WTC11 (cell line): ENCODE measurements at places on chromosomes 1 and 21.

- DNase-seq = no peak
These were observed 6.1 kb downstream of the TTC4 start for GRCh38 chr1:54721719-54722118.

DNA sequence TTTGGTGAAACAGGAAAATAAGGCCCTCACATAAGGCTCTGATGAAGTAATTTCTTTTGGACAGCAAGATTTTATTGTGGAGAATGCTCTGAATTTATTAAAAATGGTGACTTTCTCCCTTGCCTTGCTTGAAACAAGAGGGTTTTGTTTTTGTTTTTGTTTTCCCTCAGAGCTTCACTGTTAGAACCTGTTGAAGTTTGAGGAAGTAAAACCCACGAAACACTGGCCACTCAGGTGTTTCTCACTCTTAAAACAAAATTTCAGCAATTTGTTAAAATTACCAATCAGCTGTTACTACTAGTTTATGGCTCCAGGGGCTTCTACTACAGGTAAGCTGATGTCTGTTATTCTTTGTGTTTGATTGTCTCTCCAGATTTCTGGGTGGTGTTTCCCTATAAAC is 112.6 kb upstream of the B3GALT2 start:
- no peak for DNase-seq

GRCh38 chr21:38531039-38531541 is 32.8 kb upstream of the ERG start:
- DNase-seq = no peak

DNA sequence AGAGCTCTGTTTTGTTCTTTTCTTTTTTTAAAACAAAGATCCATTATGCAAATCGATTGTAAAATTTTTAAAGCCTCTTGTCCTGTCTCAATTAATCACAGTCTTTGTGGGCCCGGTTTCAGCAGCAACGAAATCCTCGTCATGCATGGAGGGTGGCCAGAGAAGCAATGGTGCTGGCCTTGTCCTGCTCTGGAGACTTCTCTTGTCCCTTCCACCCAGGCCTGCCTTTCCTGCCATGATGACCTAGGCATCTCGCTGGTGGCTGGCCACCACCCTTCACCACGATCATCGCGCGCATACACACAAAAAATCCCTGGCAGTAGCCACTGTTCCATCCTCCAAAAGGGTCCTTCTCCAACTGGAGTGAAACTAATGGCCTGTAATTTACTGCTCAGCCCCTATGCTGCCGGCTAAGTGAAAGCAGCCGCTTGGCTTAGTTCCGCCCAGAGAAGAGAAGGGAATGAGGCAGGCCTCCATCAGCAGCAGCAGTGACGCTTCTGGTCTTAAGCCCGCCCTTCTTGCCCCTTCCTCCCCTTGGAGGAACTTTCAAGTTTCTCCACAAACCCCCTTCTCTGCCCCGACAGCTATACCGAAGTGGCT is 309.5 kb downstream of the NPHP4 start:
- no peak for DNase-seq

DNA sequence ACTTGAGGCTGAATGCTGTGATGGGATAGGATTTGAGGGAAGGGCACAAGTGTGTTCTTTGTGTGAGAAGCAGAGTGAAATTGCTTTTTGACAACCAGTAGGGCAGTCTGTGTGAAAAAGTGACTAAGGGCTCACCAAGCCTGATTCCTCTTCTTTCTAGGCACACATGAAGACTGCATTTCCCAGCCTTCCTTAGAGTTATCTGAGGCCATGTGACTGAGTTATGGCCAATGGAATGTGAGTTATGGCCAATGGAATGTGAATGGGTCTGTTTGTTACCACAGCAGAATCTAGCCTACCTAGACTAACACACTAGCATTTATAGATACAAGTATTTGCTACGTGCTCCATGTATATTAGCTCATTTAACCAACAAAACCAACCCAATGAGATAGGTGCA is 35.3 kb upstream of the DIRAS3 start:
- no peak for DNase-seq

DNA sequence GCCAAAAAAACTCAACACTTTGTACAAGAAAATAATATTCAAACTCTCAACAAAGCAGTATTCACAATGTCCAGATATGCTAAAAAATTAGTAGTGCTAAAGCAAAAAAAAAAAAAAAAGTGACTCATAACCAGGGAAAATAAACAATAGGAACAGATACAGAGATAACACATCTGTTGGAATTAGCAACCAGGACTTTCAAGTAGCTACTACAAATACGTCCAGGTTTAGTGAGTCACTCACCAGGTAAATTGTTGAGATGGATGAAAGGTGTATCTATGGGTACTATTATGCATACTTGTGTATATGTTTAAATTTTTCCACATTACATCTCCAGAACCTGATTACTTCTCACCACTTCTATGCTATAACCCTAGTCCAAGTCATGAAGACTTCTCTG is 144.8 kb upstream of the SLC35F3 start:
- DNase-seq = no peak

DNA sequence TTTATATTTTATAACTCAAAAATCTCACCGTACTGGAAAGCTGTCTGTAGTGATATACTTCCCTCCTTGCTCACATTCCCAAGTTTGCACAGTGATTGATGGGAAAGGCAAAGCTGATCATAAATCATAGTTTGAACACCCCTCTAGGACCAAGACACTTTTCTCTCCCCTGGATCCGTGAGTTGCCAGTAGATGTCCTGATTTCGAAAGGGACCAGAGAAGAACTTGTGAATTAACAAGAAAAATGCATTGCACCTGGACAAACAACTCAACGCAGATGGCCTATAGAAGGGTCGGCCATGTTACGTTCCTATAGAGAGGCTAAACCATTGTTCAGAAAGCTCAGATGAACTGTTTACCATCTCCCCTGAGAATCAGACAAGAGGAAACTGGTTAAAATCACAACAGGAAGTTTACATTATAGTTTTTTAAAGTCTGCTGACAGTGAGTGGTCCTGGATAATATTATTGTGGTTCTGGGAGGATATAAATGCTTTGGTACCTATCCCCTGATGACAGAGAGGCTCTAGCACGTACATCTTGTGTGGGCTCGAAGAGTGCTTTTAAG is 124.0 kb upstream of the SLC45A1 start:
- DNase-seq = no peak

DNA sequence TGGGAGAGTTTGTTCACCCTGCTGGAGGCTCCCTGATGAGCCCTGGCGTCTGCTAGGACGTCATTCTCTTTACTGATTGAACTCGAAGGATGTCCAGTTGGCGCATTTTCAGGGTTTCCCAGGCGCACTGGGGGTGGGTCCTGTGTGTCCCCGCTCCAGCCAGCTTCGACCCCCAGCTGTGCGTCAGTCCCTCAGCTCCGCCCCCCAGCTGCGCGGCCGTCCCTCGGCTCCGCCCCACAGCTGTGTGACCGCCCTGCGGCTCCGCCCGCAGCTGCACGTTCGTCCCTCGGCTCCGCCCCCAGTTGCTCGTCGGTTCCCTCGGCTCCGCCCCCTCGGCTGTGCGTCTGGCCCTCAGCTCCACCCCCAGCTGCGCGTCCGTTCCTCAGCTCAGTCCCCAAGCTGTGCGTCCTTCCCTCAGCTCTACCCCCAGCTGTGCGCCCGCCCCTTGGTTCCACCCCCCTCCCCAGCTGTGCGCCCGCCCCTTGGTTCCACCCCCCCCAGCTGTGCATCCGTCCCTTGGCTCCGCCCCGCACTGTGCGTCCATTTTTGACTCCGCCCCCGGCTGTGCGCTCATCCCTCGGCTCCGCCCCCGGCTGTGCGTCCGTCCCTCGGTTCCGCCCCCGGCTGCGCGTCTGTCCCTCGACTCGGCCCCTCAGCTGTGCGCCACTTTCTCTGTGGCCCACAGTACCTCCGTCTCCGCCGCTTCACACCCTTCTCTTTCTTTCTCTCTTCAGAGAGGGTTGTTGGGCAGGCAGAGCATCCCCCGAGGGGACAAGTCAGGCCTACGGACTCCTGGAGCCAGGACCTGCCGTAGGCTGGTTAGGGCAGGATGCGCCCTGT is 61.3 kb downstream of the FAAP20 start:
- DNase-seq = peak; percentile 99

- no peak for DNase-seq
These were observed 50.3 kb downstream of the MCOLN2 start for GRCh38 chr1:84946631-84947030.

GRCh38 chr1:244163861-244164510 is 112.9 kb downstream of the ZBTB18 start:
- no peak for DNase-seq

DNA sequence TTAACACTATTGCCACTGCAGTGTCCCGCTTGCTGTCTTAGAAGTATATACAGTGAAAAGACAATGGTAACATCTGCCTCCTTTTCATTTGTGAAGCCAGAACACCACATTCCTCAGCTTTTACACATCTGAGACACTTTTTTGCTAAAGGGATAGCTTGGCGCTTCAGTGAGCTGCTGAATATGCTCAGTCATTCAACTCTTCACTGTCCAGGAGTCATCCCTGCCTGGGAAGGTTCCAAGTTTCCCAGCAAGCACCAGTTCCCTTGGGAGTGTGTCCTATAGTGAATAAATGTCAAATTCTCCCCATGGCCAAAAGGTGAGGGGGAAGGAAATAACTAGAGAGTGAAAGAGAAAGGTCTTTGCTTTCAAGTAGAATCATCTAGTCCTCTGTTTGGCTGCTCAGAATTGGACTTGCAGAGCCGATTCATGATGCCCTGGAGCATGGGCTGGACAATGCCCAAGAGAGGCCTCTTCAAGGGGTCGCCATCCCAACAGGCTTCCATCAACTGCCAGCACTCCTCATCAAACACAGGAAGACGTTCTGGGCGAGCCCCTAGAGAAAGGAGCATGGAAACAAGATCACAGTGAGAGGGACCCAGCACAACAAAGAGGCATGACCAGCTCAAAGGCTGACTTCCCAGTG is 25.5 kb upstream of the RBBP5 start:
- no peak for DNase-seq

GRCh38 chr1:175656416-175656815 is 87.0 kb downstream of the TNR start:
- no peak for DNase-seq

DNA sequence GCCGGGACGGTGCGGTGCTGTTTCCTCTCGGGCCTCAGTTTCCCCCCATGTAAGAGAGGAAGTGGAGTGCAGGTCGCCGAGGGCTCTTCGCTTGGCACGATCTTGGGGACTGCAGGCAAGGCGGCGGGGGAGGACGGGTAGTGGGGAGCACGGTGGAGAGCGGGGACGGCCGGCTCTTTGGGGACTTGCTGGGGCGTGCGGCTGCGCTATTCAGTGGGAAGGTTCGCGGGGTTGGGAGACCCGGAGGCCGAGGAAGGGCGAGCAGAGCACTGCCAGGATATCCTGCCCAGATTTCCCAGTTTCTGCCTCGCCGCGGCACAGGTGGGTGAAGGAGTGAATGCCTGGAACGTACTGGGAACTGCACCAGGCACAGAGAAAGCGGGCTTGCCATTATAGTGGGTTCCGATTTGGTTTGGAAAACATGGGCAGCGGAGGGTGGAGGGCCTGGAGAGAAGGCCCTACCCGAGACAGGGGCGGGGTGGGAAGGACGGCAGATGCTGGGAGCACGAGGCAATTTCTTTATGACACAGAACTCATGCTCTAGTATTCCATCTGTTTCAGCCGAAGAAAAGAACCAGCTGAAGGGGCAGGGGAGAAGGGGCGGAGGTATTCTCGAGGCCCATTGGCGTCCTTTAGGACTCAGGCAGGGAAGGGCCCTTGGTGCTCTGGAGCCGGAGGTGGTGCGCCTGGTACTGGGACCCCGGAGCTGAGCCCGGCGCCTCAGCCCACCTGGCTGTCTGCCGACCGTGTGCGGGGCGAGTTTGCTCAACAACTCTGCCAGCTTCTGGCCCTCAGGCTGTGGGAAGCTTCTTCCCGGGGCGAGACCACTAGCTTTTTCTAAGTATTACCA is 960 bp downstream of the PCSK9 start:
- DNase-seq = peak; percentile 40

DNA sequence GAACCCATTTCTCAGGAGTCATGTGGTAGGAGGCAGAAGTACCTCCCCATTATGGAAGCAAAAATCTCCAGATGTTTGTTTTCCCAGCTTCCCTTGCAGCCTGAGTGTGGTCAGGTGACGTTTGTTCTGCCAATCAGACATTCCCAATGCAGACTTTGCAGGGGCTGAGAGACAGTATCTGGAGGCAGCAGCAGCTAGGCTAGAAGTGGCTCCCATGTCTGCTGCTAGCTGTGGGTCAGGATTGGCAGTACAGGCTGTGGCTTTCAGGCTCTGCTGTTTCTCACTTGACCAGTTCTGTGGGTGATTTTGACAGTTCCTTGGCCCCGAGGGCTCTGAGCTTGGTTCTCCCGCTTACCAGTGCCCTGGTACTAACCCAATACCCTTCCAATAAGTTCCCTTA is 58.6 kb upstream of the NBPF3 start:
- DNase-seq = no peak

- DNase-seq = no peak
These were observed 13.1 kb upstream of the COP1 start for GRCh38 chr1:176220100-176220689.

DNA sequence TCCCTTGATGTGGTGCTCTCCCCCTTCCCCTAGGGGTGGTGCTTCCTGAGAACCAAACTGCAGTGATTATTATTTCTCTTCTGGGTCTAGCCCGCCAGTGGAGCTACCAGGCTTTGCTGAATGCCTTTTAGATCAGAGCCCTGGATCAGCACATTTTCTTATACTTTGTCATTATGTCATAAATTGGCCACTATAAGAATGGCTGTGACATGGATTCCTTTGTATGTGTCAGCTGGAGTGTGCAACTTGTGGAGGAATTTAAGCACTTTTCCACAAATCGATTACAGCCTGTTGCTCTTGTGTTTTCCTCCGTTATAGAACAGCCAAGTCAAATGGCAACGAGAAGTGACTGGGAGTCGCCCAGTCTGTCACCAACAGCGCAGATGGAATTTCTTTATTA is 273.3 kb downstream of the DUSP10 start:
- DNase-seq = no peak

DNA sequence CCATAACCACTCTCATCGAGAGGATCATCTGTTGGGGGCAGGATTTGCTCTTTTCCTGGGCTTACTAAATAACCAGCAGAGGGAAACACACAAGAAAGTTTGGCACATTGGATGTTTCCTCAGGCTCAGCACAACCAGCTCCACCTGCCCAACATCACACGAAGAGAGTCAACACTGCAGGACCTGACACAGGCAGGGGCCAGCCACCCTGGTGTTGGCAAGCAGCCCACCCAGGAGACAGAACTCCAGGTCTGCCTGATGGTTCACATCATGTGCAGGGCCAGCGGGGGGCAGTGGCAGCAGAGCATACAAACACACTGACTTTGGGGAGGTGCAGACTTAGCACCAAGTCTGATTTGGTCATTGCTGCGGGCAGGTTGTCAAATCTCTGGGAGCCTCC is 182.3 kb upstream of the GALNT2 start:
- peak; percentile 22 for DNase-seq
